ENCODE measurements at places on chromosomes 1 and 21.

DNA sequence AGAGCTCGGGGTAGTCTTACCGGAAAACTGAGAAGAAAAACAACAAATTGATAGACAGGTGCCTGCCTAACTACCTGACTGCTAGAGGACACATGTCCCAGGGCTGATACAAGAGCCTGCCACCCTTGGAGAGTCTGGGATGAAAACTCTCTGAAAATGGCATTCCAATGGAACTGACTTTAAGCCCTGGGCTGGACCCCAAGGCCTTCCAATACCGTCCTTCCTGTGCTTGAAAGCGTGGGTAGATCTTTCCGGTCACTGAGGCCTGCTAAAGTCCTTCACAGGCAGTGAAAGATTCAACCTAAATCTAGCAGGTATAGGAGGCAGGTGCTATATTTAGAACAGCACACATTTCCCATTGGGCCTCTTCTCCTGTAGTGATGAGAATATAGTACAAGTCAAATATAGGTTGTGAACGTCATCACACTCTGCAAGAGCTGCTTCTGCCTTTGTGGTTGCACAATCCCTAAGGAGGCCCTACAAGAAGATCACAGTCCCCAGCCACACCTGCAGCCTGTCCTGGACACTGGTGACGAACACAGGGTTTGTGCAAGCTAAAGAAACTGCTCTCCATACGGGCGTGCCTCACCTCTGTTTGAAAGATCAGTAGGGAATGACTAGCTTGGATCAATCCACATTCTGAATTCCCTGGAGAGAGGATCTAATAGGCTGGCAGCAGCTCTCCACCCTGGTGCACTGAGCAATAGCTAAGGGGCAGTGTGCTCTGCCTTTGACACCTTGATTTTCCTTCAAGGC is 876 bp upstream of the CHML start:
- no peak for DNase-seq

GRCh38 chr1:46830665-46831322 is 31.9 kb downstream of the CYP4B1 start:
- no peak for DNase-seq

DNA sequence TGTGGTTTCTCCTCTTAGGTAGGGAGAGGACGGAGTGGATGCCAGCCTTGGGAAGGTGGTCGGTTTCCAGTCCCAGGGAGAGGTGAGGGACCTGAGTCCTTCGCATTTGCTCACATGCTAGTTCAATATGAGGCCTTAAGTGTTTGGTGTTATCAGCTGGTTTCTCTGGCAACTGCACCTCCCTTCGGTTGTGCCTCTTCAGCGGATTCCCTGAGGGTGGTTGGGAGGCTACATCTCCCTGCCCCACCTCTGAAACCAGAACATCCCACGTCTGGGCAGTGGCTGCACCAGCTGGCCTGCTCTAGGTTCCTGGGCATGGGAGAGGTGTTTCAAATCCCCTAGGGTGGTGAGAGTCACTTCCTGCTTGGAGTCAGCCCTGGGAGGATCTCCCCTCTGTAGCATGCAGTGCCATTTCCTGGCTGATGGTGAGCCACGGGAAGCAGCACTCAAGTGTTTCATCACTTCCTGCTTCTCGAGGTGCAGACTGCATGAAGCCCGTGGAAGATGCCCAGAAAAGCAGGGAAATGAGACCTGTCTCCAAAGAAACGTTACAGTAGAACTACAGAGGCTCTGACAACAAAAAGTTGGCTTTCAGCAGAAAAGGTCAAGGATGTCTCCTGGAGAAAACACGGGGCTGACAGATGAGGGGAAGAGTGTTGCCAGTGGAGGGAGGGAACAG is 4.5 kb downstream of the TMEM125 start:
- no peak for DNase-seq

GRCh38 chr1:29310616-29311180 is 74.4 kb downstream of the PTPRU start:
- DNase-seq: no peak

DNA sequence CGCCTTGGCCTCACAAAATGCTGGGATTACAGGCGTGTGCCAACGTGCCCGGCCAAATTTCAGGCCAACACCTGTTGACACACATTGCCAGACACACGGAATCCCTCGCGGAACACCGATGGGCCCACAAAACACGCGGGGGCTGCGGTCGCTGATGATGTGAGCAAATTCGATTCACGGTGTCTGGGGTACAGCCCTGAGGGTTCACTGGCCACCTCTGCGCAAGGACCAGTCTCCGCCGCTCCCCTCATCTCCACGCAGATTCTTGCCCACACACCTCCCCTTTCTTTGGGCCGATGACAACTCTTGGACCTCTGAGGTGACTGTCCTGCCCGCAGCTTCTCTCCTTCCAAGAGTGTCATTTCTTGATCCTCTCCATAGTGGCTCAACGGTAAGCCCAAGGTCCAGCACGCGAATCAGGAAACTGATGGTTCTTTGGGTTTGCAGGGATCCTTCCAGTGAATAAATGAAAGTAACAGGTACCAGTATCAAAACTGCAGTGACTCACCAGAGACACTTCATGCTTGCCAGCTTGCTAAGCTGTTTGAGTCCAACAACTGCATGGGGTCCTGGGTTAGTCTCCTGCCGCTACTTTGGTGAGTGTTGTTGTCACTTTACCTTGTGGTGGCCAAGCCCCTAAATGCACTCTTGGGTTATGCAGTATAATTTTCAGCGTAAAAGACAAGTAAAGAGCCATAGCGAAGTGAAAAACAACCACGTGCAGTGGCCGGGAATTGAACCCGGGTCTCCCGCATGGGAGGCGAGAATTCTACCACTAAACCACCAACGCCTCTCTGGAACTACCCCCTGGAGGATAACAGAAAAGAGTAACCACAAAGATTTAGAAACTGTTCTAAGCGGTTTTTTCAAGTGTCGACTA is 11.0 kb upstream of the RNU1-3 start:
- peak; percentile 30 for DNase-seq

- DNase-seq: no peak
These were observed 553 bp downstream of the TTF2 start for GRCh38 chr1:117060441-117061317.

- DNase-seq: no peak
These were observed 796 bp upstream of the TDRKH start for GRCh38 chr1:151790940-151791651.

GRCh38 chr1:24517898-24518297 is 15.3 kb downstream of the RCAN3 start:
- DNase-seq: no peak

DNA sequence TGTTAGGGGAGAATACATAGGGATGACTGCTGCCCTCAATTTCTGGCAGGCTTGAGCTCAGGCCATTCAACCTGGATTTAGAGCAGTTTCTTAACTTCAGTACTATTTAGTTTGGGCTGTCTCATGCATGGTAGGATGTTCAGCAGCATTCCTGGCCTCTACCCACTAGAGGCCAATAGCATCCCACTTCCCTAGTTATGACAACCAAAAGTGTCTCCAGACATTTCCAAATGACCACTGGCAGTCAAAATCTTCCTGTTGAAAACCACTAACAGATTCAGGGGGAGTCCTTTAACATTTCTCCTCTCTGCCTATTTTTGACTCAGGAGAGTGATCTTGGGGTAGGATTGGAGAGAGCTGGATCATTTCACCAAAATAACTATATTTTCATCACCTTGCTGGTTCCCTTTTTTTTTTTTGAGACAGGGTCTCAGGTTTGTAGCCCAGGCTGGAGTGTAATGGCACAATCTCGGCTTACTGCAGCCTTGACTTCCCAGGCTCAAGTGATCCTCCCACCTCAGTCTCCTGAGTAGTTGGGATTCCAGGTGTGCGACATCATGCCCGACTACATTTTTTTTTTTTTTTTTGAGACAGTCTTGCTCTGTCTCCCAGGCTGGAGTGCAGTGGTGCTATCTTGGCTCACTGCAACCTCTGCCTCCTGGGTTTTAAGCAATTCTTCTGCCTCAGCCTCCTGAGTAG is 8.7 kb downstream of the GNAT2 start:
- DNase-seq: no peak

- no peak for DNase-seq
These were observed 1.0 kb downstream of the CORT start for GRCh38 chr1:10450836-10451235.

GRCh38 chr21:34722684-34723300 is 54.0 kb downstream of the CLIC6 start:
- DNase-seq: no peak

GRCh38 chr1:11273595-11274234 is 717 bp downstream of the UBIAD1 start:
- no peak for DNase-seq

GRCh38 chr1:74470936-74471335 is 41.5 kb downstream of the LRRC53 start:
- no peak for DNase-seq

DNA sequence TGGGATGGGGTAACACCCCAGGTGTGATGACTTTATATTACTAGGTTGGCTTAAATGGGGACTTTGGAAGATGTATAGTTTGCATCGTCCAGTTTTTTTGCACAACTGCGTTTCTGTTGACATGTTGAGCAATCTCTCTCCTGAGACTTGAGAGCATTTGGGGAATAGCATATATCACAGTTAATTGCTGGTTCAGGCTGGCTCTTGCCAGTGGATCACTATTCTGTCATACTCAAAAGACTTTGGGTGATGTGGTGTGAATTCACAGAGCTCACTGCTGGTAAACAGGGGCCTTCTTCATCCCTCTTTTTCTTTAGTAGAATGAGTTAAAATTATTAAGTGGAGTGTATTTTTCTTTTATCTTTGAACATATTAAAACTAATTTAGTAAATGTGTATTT is 44.3 kb downstream of the LHX9 start:
- no peak for DNase-seq

DNA sequence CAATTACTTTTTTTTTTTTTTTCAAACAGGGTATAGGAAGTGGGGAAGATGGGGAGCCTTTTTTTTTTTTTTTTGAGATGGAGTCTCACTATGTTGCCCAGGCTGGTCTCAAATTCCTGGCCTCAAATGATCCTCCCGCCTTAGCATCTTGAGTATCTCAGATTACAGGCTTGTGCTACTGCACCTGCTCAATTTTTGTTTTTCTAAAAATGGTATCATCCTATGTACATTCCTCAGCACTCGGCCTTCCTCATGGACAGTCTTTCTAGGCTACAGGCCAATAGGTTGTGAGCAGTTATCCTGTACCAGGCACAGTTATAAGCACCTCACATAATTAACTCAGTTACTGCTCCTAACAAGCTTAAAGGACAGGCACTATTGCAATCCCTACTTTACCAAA is 132.1 kb upstream of the EDN2 start:
- no peak for DNase-seq

DNA sequence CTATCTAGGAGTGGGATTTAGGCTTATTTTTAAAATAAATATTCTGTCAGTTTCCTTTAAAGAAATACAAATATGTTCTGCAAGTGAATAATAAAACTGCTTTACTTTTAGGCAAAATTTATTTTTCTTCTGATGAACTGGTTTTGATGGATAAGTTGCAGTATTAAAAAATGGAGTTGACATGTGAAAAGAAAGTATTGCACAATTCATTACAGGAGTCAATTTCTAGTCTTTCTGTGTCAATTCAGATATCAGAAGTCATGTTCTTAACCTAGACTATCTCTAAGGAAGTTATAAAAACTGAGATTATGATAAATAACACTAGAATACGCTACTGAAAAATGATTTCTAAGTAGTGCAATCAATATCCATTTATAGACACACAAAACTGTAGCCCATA is 270.2 kb upstream of the TMPRSS15 start:
- no peak for DNase-seq

DNA sequence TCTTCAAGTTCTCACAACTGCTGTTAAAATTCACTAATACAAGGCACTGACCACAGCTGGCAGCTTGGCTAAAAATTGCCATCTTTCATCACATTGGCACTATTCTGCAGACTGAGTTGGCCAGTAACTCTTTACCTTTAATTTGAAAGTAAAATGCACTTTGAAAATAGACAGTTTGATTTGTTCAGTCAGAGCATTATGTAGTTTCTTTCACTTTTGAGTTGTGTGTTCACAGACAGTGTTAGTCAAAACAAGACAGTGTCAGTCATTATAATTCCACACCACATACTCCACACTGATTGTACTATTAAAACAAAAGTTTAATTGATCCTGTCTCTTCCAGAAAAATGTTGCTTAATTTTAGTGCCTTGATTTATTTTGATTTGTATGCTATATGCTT is 160.7 kb downstream of the SDCCAG8 start:
- no peak for DNase-seq

GRCh38 chr1:34712007-34712688 is 42.7 kb upstream of the GJB5 start:
- DNase-seq: no peak

DNA sequence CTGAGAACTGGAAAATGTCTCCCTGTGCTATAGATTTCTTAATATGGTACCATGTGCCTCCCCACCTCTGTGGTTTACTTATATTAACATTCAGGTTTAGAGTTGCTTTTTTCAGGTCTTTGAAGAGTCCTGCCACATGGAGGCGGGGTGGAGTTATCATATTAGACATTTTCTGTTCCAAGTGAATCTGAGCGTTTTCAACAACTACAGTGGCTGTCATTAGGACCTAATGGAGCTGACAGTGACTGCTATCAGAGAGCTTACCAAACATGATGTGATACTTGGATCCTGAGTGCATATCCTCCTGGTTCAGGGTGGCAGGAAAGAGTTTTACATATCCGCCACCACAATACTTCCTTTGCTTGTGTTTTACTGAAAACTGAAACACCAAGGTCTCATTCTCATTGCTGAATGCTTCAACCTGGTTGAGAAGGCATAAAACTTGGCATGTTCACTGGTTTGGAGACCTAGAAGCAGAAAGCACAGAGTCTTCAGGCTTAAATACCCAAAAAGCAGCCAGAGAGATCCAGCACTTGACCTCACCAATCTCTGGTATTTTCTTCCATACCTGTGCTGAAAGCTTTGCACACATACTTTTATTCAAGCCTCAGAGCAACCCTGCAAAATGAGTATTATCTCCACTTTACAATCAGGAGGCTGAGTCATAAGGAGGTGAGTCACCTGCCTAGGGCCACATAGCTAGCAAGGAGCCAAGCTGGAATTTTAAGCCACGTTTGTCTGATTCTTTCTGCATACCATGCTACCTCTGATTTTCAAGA is 47.4 kb upstream of the OSBPL9 start:
- peak; percentile 15 for DNase-seq

DNA sequence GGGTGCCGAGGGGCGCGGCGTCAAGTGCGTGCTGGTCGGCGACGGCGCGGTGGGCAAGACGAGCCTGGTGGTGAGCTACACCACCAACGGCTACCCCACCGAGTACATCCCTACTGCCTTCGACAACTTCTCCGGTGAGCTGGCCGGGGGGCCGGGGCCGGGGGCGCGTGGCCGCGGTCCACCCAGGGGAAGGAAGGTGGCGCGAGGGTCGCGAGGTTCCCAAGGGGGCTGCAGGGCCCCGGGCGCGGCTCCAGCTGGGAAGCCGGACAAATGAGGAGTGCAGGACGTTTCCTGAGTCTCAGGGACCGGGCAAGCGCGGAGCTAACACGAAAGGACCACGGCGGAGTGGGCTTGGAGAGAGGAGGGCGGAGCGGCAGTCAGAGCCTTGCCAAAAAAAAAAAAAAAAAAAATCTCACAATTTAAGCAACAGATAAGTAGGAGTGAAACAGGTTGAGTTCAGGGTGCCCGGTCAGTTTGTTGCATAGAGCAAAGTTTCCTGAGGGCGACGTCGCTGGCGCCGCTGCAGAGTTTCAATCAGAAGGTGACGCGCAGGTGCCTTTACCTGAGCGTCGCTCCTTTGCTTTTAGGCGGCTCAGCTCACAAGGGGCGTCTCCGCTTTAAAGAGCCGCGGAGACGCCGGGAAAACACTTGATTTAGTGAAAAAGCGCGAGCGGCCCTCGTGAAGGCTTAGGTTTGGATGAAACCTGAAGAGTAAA is 750 bp downstream of the RHOU start:
- no peak for DNase-seq

Data from stimulated activated CD8-positive, alpha-beta memory T cell treated with anti-CD3 and anti-CD28 coated beads, Interleukin-4, amount 100 ng/mL, for 4 hours (primary cell).